Kidney capillary endothelial cell (primary cell): ENCODE measurements at places on chromosomes 5 and 9.

DNA sequence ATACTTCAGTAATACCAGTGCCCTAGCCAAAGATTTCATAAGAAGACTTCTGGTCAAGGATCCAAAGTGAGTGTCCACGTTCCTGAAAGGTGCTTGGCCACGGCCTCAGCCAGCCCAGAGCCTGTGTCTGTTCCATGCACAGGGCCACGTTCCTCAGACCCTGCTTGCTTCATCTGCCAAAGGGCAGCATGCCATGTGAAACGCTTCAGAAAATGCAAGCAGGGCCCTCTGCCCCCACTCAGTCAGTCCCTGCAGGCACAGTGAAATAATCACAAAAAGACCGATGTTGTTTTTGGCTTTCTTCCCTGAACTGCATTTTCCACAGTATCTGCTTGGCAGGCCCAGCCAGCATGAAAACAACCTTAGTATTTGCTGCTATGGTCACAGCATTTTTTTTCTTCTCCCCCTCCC is 85.5 kb upstream of the CTSL start:
- DNase-seq = no peak

- no peak for DNase-seq
Measured at GRCh38 chr9:114233491-114234185, 78.3 kb downstream of the COL27A1 start.

DNA sequence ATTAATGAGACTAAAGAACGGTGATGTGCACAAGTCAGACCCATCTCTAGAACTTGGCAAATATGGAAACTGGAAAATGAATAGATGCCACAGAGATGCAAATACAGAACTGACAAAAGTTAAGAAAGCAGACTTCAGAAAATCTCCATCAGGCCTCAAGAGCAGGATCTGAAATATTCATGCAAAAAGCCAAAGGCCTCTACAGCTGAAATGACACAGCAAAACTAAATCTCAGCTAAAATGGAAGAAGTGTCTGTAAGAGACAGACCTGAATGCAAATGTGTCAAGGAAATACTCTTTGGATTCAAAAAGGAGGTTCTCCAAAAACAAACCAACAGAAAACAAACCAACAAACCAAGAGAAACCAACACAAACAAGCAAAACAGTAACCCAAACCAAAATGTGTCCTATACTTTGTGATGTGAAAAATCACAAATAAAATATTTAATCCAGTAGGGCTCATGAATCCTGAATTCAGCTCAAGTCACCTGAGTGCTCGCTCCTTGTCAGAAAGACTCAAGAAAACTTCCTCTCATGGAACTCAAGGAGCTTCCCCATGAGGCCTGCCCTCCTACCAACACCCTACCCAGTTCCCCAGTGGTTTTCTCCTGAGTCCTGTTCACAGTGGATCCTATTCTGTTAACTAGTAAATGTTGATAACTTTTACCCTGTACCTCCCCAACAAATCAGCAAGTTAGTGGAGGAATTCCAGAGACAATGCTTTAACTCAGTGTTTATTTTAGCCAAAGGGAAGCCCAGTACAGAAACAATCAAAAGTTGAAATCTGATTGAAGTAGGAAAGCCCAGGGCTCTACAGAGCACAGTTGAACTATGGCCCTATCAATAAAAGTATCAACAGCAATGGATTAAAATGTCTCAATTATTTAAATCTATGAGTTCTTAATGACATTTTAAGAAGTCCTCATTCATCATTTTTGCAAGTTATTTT is 14.6 kb downstream of the MRPS27 start:
- no peak for DNase-seq

DNA sequence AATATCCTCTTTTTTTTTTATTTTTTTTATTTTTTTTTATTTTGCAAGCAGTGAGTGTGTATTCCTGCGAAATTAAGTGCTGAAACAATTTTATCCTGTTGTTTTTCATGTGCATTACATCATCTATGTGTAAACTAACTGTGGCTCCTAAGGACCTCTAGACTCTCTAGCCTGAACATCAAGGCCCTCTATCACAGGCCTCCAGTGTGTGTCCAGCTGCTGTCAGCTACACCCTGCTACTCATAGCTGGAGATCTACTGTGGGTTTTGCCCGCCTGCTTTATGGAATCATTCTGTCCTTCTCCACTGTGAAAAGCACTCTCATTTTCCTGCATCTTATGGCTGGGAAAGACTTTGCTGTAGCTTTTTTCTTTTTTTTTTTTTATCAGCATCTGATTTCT is 157.8 kb downstream of the KCTD16 start:
- no peak for DNase-seq

DNA sequence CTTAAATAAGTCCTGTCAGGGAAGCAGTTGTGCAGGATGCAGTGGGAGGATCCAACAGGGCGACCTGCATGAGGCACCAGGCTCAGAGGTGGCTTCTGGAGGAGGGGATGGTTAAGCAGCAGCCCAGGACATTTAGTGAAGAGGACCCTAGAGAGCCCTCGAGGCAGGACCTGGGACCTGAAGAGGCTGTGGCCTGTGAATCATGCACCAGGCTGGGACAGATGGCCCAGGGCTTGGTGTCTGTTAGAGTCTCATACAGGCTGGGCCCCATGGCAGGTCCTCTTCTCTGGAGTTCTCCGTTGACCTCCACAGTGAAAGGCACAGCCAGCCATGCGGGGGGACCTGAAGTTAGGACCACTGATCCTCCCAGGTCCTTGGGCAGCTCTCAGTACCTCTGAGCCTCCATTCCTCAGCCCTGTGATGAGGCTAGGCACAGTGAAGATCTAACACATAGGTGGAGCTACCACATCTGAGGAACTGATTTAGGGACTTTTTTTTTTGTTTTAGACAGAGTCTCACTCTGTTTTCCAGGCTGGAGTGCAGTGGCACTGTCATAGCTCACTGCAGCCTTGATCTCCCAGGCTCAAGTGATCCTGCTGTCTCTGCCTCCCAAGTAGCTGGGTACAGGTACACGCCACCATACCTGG is 60.8 kb upstream of the GARNL3 start:
- no peak for DNase-seq

DNA sequence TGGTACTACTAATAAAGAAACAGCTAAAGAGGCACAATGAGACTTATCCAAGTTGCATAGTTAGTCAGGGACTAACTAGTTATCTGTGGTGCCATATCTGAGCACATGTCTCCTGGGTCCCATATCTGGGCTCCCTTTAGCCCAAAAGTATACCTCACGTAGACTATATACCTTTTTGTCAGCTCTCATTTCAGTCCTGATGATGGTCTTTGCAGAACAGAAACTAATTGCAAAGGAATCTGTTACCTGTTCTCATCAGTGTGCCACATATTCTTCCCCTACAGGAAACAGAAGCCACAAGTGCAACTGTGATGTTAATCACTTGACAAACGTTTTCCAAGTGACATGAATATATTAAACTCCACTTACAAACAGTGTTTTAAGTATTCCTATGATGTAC is 395.2 kb downstream of the KIAA0825 start:
- DNase-seq = no peak

DNA sequence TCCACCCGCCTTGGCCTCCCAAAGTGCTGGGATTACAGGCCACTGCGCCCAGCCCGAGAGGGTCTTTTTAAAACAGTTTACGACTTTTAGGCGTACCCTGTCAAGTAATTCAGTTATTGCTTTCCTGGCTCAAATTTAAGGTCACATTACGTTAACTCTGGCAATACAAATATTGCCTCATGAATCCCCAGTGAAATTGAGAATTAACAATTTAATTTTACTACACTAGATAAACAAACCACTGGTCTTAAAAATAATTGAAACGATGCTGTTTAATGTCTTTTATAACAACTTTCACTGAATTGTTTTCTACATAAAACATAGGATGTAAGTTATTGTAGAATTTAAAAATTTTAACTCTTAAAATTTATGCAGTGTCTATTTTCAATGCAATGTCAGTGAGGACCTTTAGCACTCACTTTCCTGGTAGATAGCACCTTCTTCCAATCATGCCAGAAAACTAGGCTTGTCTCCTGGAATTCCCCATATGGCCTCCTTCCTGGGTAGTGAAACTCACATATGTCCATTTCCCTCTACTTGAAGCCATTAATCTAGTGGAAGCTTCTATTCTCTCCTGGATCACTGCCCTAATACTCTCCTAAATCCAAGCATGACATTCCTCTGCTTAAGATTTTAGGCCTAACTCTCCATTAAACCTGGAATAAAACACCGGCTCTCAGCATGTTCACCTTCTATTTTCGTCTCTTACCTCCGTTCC is 13.5 kb downstream of the BASP1 start:
- no peak for DNase-seq

DNA sequence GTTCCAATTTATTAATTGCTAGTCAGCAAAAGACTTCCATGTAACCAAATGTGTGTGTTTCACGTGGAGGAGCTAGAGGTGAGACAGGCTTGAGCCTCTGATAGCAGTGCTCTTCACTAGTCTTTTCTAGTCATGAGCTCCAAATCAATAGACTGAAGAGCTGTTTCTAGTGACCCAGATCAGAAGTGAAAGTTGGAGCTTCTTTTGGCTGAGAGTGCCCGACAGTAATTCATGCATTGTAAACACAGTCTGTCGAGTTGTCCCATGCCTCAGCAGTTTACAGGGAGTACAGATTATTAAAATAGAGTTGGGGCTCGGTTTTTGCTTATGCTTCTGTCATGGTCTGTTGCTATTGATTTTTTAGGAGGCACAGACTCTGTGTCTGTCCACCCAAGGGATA is 793.1 kb downstream of the DTWD2 start:
- DNase-seq = no peak

GRCh38 chr9:91269907-91270491 is 91.7 kb downstream of the AUH start:
- DNase-seq = no peak

DNA sequence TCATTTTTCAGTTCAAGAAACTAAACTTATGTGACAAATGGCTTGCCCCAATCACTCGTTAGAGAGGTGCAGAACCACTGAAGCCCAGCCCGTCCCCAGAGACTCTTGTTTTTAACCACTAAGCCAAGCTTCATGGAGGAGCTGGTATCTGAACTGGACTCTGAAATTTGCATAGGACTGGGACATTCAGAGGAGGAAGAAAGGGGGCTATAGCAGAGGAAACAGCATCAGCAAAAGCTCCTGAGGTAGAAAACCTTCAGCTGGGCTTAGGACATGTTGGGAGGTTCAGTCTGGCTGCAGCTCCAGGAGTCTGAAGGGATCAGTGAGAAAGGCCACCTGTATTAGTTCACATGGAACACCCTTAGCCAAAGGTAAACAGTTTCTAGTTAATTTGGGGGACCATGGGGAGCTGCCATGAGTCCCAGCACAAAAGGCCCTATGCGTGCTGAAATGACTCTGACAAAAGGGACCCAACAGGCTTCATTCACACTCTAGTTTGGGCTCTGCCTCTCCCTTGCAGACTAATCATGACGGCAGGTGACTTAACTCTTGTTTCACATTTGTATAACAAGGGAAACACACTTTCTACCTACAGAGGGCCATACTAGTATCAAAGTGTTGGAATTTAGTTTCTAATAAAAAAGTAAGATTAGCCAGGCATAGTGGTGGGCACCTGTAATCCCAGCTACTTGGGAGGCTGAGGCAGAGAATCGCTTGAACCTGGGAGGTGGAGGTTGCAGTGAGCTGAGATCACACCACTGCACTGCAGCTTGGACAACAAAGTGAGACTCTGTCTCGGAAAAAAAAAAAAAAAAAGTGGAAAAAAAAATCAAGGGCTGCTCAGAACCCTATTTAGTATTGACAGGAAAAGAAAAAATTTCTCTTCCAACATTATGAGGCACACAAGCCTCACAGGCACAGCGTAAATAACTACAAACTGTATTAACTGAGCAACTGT is 10.2 kb downstream of the FBXO10 start:
- DNase-seq = no peak

- no peak for DNase-seq
Measured at GRCh38 chr5:57665146-57665936, 182.7 kb upstream of the ACTBL2 start.

- DNase-seq = no peak
Measured at GRCh38 chr5:138488481-138488945, 23.2 kb downstream of the EGR1 start.

DNA sequence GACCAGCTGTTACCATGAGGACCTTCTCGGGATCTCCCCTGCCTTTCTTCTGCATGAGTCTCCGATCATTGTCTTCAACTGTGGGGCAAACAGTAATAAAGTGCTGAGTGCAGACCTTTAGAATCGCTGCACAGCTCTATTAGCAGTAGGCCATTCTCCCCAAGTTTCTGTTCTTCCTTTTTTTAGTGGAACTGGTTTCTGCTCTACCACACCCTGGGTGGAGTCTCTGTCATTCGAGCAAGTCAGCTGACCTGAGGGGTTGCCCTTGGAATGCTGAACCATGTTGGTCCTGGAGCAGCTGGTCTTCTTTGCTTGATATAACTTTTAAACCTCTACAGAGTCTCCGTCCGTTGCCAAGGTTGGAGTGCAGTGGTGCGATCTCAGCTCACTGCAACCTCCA is 33.4 kb upstream of the GNPDA1 start:
- no peak for DNase-seq

- no peak for DNase-seq
Measured at GRCh38 chr5:107418071-107418470, 252.7 kb downstream of the EFNA5 start.
